NCI-H1417 (cell line): ENCODE measurements at places on chromosomes 3 and 15.

GRCh38 chr3:156579427-156579851, 24.5 kb upstream of the SSR3 start:
- no peak for DNase-seq

GRCh38 chr3:8589880-8590556, 54.6 kb downstream of the SSUH2 start:
- no peak for DNase-seq

DNA sequence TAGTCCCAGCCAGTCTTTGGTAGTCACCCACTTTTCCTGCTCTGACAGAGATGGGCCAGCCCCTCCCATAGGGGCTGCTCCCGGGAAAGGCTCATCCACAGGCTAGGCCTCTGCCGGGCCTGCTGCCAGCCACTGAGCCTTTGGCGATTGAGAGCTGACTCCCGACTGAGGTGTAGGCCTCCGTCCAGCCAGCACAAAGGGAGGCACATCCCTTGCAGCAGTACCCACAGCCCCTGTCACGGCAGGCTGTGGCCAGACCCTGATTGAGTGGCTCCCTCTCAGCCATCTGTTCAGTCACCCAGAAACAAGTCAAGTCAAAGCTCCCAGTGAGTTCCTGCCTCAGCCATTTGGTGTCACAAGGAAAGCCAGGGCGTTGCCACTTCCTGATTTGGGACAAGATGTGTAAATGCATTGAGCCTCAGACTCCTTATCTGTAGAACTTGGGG, 6.2 kb upstream of the PAK6 start:
- no peak for DNase-seq

DNA sequence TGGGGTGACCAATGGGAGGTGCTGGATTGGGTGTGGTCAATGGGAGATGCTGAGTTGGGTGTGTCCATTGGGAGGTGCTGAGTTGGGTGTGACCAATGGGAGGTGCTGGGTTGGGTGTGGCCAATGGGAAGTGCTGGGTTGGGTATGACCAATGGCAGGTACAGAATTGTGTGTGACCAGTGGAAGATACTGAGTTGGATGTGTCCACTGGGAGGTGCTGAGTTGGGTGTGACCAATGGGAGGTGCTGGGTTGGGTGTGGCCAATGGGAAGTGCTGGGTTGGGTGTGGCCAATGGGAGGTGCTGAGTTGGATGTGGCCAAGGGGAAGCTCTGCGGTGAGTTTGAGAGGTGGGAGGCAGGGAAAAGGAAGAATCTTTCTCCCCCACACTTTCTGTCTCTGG, 250.0 kb upstream of the PROK2 start:
- no peak for DNase-seq
